Activated CD8-positive, alpha-beta memory T cell treated with anti-CD3 and anti-CD28 coated beads for 1 hour (primary cell): ENCODE measurements at places on chromosomes 5 and 9.

DNA sequence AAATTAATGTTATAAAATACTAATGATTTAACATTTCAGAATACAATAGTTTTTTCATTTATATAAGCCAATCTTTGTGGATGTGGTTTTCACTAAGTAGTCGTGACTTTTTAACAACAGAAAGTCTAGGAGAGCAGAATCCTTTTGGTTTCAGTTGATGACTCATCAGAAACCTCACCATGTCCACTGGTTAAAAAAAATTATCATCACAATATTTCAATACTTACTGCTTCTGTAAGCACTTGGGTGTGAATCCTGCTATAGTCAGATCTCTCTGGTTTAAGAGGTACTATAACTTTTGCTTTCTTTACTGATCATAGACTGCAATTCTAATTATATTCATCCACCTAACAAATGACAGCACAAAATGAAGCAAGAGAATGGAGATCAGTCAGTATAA lies 77.2 kb downstream of the MRPS30 start:
- DNase-seq, result no peak

DNA sequence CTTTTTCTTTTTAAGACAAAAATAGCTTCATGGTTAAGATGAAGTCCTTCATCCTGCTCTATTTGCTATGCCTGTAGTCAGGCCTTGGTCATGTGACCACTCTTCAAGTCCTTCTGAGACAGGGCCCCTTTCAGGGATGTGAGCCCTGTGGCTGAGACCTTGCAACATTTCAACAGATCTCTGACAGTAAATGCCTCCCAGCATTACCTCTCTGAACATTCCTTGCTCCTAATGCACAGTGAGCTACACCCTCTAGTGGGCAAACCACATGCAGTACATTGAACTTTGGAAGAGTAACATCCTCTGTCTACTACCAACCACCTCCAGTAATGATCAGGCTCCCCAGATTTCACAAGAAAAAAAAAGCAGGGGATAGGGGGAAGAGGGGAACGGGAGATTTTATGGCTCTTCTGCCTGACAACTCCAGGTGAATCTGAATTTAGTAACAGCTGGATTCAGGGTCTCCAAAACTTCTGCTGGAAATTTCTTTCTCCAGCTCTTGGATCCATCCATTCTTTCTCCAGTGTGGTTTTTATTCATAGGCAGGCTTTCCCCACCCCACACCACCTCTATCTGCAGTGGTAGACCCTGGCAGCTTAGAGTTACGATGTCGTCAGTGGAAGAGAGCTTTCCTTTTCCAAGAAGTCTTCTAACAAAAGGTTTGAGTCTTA lies 8.9 kb upstream of the FBXO38 start:
- DNase-seq, result no peak

GRCh38 chr5:32814141-32814540 lies 103.0 kb downstream of the NPR3 start:
- no peak for DNase-seq

DNA sequence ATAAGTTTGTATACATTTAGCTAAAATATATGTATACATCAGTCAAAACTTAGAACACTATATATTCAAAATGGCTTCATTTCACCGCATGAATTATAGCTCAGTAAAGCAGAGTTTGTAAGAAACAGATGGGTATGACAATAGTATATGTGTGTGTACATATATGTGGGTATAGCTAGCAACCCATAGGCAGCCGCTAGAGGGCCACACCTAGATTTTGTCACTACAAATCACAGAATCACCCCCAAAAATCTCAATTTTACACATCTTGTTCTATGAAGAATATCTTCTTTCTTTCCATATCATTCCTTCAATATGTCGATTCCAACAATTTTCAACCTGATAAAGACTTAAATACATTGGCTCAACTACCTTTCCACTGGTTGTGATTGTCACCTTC lies 357.8 kb upstream of the CCNG1 start:
- no peak for DNase-seq

GRCh38 chr5:53712327-53712726 lies 151.9 kb downstream of the NDUFS4 start:
- no peak for DNase-seq

DNA sequence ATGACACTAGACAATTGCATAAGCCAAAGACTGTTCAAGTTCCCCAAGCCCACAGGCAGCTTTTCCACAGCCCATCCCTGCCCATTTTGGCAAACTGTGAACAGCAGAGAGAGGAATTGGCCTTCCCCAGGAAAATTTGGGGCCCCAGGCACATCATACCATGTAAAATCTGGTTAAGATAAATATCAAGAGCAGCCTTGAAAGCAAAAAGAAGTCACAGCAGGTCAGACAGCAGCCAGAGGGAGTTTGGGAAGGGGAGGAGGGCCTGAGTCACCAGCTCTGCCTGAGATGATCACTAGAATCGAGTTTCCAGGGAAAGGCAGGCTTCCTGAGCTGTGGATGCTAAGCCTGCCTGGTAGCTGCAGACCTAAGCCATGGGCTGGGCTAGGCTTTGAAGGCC lies 179.2 kb downstream of the RFK start:
- DNase-seq, result no peak

- no peak for DNase-seq
These were observed 93.6 kb upstream of the PTPN3 start for GRCh38 chr9:109591691-109592090.

DNA sequence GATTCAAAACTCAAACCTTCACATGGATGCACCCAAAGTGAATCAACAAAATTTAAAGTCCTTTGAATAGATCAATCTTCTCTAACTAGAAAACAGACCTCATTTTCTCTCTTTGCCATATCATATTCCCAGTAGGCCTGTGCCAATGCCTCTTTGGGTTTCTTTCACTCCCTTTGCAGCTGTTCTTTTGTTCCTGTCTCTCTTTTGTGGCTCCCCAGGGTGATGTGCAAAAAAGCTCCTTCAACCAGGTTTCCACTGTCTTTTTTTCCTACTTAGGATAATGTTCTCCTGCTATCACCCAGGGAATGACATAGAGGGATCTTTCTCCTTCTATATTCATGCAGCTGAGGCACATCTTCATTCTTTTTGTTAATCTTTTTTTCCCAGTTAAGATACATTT lies 54.6 kb downstream of the MARCHF3 start:
- DNase-seq, result no peak

DNA sequence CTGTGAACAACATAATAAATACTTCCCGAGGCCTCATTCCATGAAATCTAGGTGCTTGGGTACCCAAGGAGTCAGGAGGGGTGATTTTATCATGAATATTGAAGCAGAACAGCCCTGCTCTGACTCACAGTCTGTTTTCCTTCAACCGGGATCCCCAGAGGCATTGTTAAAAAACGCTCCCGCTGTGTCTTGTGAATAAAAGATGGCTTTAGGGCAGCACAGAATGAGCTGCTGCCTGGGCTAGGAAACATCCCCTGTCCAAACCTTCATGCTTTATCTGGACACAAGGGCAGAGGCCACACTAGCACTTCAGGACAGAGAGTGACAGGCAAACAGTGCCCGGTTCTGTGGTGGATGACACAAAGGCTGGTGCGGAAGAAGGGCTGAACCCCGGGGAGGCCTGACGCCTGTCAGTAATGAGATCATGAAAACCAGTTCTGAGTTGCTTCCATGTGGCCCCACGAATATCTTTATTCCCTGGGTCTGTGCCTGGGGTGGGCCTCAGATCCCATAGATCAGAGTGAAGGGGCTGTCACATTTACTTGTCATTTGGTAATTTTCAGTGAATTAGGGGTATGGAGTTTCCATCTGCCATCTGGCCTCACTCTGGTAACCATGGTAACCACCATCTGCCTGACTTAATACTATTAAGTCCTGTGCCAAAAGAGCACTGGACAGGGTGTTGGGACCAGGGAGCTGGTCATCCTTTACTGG lies 2.6 kb downstream of the IGFBPL1 start:
- DNase-seq, result no peak

GRCh38 chr5:138789771-138790242 lies 36.6 kb downstream of the CTNNA1 start:
- DNase-seq, result no peak

DNA sequence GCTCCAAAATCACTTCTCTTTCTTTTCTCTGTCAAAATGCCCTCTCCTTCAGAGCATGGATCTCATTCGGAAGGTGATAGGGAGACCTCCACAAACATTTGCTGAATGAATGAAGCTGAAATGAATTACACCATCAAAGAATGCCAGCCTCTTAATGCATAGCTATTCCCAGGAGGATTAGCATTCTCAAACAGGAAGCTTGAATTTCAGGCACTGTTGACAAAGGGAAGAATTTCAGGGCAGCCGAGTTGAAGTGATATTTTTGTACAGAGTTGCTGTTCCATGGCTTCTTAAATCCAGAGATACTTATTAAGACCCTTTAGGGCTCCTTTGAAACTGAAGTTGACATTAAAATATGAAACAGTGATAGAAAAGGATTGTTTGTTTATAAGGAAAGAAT lies 18.8 kb downstream of the HBEGF start:
- DNase-seq, result no peak

GRCh38 chr9:116899337-116900006 lies 212.4 kb downstream of the TRIM32 start:
- DNase-seq, result no peak

DNA sequence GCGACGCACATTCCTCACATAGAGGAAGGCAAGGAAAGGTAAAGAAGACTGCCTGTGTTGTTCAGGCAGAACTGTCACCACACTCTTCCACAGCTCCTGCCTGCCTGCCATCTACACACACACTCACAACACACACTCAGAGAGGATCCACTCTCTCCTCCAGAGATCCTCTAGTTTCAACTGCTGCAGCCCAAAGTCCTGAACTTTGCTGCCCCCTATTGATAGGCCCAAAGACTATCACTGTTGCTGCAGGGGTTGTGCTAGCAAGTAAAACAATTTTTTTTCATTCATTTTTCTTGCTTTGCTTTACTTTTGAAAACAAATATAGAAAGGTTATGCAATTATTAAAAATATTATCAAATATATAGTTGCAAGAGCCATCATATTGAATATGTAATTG lies 5.9 kb upstream of the CFAP90 start:
- DNase-seq, result no peak

GRCh38 chr5:60092671-60093422 lies 199.3 kb upstream of the PDE4D start:
- no peak for DNase-seq

DNA sequence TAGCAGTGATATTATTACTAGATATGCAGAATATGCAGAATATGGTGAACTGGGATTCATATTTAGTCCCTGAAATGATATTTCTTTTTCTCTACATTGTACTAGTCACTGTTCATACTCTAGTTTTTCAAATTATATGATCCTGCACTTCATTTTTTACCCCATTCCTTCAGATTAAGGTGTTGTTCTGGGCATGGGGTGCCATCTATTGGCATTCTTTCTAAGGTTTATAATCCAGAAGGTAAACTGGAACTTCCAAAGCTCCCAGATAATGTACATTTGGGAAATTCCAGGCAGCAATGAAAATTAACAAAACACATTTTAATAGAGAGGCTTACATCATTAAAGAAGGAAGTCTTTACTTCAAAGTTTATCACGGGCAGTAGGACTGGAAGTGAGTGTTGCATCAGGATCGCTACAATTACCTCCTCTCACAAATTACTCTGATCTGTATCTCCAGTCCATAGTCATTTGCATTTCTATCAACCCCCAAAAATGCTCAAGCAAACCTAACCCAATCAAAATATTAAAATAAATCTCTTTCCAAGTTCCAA lies 12.5 kb downstream of the RFX3 start:
- no peak for DNase-seq

GRCh38 chr9:70571258-70571657 lies 156.8 kb upstream of the KLF9 start:
- DNase-seq, result no peak

GRCh38 chr9:85212209-85212608 lies 529.5 kb downstream of the AGTPBP1 start:
- no peak for DNase-seq

DNA sequence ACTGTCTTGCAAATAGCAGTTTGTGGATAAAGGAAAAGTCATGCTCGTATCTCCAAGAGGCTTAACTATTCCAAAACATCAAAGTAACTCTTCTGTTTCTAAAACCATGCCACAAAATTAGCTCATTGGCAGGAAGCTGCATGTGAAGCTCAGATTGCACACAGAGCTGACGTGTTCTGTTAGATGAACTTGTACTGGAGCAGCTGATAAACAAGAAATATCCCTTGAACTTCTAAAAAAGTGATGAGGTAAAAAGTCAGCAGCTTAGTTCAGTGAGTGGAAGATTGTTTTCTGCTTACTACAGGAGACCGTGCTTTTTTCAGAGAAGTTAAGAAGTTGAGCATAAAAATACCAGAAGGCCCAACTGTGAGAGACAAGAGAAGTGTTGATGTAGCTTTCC lies 113.2 kb downstream of the SLC12A2 start:
- DNase-seq, result no peak

DNA sequence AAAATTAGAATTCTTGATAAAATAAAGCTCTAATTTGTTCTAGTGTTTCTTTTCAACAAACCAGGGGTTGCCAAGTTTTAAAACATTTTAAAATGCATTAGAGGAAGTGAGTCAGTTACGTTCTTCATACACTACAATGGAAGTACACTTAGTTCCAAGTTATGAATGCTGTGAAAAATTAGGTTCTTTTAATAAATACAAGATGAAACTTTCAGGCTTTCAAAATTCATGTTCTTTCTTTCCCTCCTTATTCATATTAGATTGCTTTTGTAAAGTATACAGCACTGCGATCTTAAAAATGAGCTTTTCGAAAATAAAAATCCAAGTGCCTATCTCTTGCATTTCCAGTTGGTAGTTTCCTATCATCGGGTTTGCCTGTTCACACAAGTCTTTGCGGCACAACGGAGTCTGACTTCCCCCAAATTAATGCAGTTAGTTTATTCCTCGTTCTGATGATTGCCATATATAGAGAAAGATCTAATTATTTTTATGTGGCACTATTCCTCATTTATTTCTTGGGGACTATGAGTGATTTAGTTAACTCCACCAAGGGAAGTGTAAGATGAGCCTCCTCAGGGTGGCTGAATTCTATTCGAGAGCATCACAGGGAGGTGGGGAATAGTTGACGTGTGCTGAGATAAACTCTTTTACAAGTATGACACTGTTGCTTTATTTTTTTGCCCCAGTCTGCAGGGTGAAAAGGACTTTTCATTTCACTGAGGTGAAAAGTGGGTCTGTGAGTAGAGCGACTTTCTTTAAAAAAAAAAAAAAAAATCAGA lies 238.2 kb downstream of the CD180 start:
- no peak for DNase-seq

GRCh38 chr5:43371821-43372220 lies 40.4 kb downstream of the CCL28 start:
- DNase-seq, result no peak

DNA sequence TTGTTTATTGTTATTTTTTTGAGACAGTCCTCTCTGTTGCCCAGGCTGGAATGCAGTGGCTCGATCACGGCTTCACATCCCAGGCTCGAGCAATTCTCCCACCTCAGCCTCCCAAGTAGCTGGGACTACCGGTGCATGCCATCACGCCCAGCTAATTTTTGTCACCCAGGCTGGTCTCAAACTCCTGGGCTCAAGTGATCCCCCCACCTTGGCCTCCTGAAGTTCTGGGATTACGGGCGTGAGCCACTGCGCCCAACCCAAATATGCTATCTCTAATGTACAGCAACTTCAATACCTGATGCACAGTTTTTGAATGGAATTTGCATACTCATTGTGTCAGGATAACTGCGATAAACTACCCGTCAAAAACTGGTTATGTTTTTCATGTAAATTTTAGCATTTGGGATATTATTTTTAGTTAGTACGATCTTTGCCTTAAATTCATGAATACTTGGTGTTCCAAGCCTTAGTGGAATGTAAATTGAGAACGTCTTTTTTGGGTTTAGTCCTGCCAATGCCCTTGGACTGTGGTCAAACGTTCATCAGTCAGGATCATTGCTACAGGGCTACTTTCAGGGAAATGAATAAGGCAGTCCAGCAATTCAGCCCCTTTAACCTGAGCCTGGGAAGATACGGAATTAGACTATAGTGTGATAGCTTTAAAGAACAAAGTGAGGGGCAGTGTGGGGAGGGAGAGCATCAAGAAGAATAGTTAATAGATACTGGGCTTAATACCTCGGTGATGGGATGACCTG lies 4.4 kb downstream of the UGCG start:
- DNase-seq, result no peak
